ENCODE measurements at places on chromosomes 4 and X.

GRCh38 chrX:63656871-63657580 is 128.0 kb downstream of the ARHGEF9 start:
- DNase-seq, result no peak

DNA sequence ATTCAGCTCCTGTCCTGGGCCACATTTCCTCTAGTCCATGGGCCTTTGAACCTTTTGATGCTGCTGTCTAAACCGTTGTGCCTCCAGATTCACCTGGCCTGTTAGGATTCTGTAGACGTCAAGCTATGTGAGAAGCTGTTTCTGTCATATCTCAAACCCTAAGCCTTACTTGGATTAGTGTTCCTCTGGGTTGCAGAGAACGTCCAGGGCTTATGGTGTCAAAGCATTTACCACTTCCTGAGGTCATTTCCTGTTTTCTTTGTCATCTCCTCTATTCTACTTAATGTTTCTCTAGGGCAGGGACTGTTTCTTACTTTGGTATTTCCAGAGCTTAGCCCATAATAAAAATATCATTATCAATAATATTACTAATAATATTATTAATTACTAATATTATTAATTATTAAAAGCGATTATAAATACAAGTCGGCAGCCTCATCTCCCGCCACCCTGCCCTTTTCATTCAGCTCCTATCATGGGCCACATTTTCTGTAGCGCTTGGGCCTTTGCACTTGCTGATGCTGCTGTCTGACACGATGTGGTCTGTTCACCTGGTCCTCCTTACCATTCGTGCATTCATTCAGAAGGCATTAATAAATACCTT is 19.1 kb downstream of the PRIMPOL start:
- DNase-seq, result peak; percentile 12

DNA sequence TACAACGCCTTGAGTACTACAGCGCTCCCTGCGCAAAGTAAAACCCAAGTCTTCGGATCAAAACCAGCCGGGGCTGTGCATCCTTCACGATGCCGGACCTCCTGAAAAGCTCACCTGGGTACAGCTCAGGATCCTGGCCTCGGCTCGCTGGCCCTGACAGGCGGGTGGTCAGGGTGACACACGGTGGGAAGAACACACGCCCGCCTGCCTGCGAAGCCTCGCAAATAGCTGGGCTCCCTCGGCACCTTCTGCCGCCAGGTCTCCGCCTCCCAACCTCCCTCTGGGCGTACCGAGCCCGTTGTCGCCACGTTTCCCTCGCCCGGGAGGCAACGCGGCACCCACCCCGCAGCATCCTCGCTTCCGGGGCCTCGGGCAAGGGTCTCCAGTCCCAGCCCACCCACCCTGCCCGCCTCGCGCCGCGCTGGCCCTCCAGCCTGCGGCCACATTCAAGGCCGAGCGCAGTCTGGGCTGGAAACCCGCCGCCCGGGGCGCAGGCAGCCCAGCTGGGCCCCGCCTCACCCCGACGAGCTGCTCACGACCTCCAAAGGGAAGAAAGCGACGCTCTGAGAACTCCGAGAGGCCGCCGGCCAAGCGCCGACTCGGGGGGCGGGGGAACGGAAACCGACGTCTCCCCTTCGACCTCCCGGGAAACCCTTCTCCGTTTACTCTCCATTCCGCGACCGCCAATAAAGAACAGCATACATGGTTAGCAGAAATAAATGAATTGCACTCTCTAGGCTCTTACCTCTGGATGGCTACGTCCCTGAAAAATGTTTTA is 511 bp downstream of the PPM1K start:
- peak; percentile 67 for DNase-seq

- no peak for DNase-seq
These were observed 239.1 kb downstream of the EVC2 start for GRCh38 chr4:5469151-5469775.

DNA sequence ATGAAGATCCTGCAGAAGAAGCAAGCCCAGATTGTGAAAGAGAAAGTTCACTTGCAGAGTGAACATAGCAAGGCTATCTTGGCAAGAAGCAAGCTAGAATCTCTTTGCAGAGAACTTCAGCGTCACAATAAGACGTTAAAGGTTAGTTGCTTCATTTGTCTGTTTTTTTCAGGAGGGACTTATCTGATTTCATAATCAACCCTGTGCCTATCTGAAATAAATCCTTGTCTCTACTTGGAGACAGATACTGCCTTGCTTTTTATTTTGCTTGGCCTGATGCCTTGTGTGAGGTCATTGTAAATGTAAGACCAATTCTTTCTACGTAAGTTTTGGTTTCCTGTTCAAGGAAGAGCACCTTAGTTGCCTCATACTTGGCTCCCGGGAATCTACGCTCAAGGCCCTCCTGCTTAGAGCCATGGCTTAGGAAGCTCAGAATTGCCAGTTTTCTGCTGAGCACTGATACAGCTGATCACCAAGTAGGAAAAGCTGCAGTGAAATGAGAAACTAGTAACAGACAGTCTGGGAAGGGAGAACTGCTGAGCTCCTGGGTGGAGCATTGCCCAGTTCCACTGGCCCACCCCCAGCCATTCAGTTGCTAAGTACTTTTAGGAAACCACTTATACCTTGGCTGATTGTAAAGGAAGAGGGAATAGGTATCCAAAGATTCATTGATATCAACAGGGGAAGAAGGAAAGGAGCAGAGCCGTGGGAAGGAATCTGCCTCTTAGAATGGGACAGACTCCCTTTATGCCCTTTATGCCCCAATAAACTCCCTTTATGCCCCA is 41.8 kb downstream of the RBBP7 start:
- no peak for DNase-seq
